ENCODE measurements at places on chromosomes 2 and 18.

- DNase-seq = peak; percentile 0
Observed at GRCh38 chr2:66462501-66462825, 27.5 kb downstream of the MEIS1 start.

DNA sequence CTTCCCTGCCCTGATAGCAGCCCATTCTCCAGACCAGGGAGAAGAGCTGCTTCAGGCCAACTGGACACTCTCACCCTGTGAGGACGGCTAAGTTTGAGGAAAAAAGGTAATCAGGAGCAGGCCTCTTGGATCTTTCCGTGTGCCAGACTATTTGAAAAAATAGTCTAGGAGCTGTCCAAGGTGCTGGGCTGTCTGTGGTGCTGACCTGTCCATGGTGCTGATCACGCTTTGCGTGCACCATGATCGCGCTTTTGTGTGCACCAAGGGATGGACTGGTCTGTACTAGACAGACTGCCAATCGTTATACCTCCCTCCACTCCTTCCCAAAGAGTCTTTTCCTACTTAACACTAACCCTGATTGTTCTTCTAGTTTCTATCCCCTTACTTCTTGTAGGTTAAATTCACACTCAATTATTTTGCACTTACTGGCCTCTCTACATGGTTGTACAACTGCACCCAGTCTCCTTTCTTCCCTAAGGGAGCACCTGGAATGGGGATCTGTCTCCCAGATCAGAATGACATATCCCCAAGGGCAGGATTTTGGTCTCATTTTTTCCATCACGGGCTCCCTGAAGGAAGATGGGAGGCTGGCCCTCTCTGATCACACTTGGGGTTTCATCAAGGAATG lies 295.4 kb downstream of the CELF4 start:
- no peak for DNase-seq

- no peak for DNase-seq
Observed at GRCh38 chr2:225069966-225070365, 27.7 kb upstream of the DOCK10 start.

DNA sequence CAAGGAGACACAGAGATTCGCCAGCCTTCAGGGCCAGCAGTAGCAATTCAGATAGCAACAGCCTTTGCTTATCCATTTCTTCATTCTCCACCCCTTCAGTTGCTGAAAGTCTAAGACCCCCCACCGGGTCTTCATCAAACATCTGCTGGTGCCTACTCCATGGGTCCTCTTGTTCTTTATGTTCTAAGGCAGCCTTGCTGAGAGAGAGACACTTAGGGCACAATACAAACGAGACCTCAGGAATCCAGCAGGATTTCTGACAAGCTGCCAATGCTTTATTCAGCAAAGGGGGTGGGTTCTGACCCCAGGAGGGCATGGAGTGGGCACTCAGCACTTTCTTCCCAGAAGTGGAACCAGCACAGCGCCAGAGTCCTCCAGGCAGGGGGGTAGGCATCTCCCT lies 36.2 kb upstream of the CNGA3 start:
- no peak for DNase-seq

GRCh38 chr2:113324684-113325160 lies 46.0 kb upstream of the PAX8 start:
- DNase-seq = peak; percentile 48

DNA sequence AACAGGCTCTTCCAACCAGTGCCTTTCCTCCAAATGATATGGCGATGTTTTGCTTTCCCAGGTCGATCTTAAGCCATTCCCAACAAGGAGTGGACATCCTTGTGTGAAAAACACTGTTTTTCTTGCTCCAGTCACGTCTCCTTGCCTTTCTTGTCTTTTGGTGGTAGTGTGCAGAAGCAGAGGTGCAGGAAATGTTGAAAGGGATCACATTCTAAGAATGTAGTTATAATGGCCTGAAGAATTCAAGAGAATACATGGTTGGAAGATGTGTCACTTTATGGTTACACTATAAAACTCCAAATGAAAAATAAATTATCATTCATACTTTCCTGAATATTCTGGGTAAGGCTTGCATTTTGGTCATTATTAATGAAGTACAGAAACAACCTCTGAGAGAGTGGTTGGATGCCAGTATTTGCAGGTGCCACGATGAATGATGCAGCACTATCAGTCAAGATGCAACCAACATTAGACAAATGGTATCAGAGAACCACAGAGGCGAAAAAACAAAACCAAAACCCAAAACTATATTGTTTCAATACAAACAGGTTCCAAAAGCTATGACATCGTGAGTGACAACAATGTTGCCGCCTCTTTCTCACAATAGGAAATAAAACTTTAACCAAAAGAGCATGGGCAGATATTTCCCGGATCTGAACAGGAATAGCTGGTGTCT lies 27.5 kb upstream of the POLE4 start:
- DNase-seq = no peak

- no peak for DNase-seq
Observed at GRCh38 chr2:98343285-98343684, 3.0 kb upstream of the CNGA3 start.

DNA sequence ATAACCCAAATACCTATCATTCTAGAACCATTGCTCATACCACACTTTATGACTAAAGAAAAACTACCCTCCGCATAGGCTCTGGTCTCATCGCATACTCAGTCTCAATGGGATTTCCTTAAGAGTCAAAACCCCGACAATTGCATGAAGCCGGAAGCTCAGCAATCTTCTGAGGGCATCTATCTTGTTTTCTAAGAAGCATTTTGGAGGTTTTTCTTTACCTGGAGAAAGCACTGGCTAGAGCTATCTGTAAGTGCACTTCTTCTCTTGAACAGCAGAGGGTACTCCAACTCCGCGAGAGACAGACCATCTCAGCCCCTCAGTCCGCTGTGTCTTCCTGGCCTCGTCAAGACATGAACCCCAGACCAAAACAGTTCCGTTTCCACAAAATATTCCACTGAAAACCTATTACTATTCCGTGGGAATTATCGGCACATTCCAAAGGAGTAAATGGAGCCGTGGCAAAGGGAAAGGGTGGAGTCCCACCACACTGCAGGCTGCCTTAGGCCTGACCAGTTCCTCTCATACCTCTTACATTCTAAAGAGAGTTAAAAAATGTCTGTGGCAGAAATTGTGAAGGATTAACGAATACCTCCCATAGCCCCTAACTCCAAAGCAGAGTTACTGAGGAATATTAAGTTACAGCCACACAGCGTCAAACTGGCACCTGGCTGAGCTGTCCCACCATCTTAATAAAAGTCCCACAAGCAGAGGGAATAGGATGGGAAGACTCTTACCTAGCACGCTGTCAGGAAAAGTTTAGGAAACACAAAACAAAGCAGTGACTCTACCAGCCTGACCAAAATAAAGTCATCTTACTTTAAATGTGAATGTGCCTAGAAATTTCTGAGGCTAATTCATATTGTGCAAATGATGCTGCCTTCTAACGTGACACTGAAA lies 325.6 kb upstream of the VRK2 start:
- DNase-seq = peak; percentile 7

DNA sequence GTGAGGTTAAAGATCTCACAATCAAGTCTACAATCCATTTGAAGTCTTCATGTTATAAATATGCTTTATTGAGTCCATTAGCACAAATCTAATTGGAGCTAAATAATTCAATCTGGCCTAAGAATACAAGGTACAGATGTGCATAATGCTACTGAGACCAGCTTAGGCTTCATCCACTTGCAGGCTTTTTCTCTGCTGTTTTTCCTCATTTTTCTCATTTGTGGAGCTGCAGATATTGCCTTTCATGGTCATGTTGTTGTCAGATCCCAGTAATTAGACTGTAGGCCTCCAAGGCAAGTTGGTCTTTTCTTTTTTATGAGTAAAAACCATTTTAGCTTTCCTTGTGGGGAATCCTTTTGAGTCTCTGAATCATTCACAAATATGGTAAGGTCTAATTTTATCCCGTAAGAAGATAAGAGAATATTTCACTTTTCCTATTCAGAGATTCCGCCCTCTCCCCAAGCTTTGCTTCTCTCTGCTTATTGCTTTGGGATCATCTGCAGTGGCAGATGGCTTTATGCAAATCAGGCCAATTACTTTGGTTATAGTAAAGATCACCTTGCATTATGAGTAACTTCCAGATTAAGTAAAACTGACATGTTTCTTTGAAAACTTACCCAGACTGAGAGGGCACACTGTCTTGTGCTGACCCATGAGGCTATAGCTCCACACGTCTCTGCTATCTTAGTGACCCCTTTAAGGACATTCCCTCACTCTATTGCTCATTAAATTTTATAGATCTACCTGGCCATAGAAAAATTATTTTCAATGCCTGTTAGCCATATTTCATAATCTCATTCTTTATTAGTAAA lies 80.9 kb downstream of the MGAT5 start:
- no peak for DNase-seq

DNA sequence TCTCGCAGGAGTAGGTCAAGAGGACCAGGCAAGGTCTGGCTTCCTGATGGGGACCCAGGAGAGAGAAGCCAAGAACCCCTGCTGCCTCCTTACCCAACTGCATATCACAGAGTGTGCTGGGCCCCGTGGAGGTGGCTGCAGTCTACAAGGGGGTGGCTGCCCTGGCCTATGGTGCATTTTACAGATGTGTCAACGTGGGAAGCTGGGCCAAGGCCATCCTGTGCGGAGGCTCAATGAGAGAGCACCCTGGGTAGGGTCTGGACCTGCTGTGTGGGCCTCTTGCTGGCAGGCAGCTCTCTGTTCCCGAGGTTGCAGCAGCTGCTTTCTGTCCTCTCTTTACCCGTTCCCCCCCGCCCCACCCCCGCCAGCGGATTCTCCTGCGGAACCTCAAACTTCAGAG lies 61.4 kb downstream of the GBX2 start:
- DNase-seq = no peak

DNA sequence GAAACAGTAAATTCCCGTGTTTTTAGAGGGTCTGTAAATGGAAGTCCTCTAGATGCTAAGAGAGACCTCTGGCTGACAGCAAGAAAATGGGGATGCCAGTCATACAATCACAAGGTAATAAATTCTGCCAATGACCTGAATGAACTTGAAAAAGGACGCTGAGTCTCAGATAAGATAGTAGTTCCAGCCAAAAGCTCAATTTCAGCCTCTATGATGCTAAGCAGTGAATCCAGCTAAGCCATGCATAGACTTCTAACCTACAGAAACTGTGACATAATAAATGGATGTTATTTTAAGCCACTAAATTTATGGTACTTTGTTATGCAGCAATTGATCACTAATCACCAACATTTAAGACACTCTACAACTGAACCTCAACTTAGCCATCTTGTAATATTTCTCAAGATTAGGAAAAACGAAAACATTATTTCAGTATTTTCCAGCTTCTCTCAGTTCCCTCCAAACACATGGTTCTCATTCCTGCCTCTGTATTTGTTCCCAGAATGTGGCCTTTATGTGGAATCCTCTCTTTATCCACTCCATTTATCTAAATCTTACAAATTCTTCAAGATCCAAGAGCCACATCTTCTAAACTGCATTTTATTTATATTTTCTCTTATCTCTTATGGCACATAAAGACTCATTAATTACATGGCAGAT lies 331.1 kb downstream of the GULP1 start:
- DNase-seq = no peak

- no peak for DNase-seq
Observed at GRCh38 chr18:44388329-44388728, 292.4 kb upstream of the SETBP1 start.

DNA sequence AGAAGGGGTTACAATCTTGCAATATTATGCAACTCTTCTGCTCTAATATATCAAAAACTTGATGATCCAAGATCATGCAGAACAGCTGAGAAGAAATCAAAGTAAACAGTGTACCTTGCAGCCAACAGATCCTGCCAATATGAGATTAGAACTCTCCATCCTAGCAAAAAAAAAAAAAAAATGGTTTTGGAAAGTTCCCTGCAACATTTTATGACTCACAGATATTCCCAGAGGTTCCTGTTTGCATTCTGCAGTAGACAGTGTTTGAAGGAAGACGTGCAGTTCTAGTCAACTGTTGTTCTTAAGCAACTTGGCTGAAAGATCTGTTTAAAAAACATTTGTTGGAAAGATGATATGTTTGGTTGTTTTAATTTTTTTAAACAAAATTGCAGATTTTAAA lies 103.6 kb upstream of the WDR75 start:
- DNase-seq = no peak

GRCh38 chr2:170432823-170433222 lies 254.9 kb downstream of the MYO3B start:
- DNase-seq = no peak

DNA sequence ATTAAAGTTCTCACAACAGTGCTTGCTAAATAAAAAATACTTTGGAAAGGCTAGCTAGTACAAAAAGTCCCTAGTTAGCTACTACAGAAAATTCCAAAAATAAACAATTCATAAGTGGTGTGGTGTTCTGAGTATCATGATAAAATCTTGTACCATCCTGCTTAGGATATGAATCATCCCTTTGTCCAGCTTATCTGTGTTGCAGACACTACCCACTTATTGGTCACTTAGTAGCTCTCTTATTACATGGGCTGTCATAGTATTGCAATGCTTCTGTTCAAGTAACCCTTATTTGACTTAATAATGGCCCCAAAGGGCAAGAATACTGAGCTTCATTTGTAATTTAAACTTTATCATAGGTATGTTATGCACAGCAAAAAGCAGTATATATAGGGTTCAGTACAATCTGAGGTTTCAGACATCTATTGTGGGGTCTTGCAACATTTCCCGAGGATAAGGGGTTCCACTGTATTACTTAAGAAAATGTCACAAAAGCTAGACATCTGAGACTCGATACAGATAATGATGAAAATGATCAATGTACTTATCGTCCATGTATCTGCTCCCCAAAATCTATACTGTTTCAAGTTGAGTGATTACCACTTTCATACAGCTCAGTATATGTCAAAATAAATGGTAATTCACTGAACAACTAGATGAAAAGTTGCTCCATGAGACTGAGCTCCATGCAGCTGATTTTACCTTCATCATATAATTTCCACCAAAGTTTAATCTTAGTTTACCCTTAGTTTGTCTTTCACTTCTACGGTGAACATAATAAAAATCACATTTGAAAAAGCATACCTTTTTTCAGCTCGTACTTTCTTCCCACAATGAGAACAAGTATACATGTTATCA lies 93.8 kb downstream of the C2orf74 start:
- DNase-seq = no peak

DNA sequence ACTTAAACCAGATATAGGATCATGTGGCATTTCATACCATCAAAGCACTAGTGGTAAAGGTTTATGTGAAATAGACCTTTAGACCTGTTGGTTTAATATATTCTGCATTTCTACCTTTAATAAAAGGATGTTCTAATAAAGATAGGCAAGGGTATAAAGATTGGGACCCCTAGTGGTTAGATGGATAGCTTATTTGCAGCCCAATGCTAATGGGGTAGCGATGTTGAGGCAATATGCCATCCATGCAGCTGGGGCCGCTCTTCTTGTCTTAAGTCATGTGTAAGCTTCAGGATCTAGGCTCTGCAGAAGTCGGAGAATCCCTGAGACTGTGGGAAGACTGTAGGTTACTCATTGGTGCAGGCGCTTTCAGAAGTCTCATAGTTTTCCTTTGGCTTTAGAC lies 114.9 kb downstream of the ICOS start:
- no peak for DNase-seq
